NCI-H526 treated with DMSO at 0.1 percent for 48 hours (cell line): ENCODE measurements at places on chromosomes 4 and X.

DNA sequence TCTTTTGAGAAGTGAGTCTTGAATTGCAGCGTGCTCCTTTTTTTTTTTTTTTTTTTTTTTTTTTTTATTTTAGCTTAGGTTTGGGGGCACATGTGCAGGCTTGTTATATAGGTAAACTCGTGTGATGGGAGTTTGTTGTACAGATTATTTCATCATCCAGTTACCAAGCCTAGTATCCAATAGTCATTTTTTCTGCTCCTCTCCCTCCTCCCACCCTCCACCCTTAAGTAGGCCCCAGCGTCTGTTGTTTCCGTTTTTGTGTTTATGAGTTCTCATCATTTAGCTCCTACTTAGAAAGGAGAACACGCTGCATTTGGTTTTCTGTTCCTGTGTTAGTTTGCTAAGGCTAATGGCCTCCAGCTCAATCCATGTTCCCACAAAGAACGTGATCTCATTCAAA, 81.3 kb upstream of the TSPAN5 start:
- no peak for DNase-seq

GRCh38 chr4:25903900-25904747, 9.9 kb upstream of the SMIM20 start:
- no peak for DNase-seq

DNA sequence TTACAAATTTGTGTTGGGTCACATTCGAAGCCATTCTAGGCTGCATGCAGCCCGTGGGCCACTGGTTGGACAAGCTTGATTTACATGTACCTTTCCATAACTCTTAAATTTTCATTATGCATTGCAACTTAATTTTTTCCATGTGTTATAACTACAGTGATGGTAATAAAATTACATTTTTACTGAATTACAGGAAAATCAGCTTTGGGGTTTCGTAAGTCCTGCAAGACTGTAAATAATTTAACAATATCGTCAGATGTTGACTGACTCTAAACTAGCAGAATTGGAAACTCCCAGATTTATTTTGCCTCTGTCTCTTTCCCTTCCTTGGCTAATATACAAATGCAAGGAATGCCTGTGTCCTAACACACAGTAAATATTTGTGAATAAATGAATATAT, 88.0 kb upstream of the RAPGEF2 start:
- no peak for DNase-seq

DNA sequence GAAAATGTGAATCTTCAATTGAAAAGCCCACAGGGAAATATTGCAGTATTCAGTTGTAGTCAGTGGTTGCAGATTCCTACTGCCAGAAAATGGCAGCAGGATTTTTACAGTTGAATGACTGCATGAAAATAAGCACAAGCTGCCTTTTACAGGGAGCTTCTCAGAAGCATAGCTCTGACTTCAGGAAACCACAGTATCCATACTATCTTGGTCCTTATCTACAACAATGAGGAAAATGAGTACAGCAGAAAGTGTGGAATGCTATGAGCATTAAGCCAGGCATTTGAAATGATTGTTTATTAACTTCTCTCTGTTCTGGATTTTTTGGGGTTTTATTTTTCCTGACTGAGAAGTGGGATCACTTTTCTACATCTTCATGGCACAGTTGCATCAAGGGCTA, 34.6 kb upstream of the PRRG1 start:
- DNase-seq: no peak

GRCh38 chrX:134749706-134750445, 91.6 kb upstream of the PLAC1 start:
- no peak for DNase-seq

GRCh38 chr4:1177274-1178141, 5.1 kb upstream of the SPON2 start:
- no peak for DNase-seq

DNA sequence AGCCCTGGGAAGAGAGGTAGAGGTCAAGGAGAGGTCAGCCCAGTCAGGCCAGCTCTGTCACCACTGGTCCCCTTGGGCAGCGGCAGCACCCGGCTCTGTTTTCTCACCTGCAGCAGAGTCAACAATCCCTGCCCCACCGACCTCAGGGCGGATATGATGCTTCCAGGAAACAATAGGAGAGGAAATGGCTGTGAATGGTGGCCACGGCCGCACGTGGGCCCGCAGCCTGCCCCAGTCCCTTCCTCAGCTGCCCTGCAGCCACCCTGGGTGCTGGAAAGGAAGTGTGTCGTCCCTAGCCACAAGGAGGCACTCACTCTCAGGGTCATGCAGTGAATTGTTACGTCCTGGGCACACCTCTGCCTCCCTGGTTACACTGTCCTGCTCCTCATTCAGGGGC, 92.5 kb upstream of the ENPP6 start:
- DNase-seq: no peak

DNA sequence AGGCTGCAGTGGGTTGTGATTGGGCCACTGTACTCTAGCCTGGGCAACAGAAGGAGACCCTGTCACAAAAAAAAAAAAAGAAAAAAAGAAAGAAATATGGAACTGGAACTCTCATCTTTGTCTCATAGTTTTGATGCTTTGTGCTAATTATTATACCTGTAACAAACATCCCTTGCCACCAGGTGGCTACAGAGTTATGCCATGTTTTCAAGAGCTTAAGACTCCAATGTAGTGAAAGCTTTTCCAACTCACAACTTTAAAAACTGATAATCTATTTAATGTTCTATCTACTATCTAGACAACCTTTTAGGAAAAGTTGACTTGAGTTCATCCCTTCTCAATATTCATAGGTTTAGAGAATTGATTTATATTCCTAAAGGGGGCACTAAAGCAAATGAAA, 42.4 kb downstream of the HTR2C start:
- no peak for DNase-seq

GRCh38 chr4:103032574-103032973, 13.1 kb upstream of the SLC9B1 start:
- DNase-seq: peak; percentile 8

DNA sequence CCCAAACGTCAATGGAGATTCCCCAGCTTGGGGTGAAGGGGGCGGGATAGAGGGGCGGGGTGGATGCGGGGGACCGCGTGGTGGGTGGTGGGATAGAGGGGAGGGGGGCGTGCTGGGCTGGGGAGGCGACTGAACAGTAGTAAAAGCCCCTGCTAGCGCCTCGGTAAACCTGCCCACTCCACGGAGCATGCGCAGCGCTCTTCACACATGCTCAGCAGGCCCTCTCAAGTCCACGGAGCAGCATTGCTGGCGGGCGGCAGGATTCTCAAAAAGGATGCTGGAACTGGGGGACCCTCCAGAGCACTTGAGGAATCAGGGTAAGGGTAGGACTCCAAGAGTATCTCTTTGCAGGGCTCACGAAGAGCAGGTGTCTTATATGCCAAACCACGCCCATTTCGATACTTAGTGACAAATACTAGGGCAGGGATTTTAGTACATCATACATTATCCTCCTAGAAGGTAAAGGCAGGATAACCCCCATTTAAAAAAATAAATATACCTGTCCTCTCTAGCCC, 378 bp upstream of the RPS6KA6 start:
- peak; percentile 47 for DNase-seq
